Naive B cell (primary cell): ENCODE measurements at places on chromosomes 5 and 9. TPM values are rescaled to one million over a fixed set of nuclear protein-coding genes. Genes with fewer than 3 reads are reported as not detected.

The BHMT gene
- not detected for polyA plus RNA-seq

The LRRC19 gene
- 0.37 TPM for polyA plus RNA-seq

The BSPRY gene
- polyA plus RNA-seq: 0.74 TPM

The PCDHGA12 gene
- not detected for polyA plus RNA-seq

The DMGDH gene
- 2.4 TPM for polyA plus RNA-seq

- H3K36me3 ChIP-seq: no peaks in the 10 kb centered on the region
- no peak overlapping the region for H3K27ac ChIP-seq
- peak overlapping the region; percentile 70 for H3K4me3 ChIP-seq
Measured at GRCh38 chr5:927172-928015, 34.7 kb downstream of the TRIP13 start.

GRCh38 chr5:114118511-114118910 is 243.4 kb upstream of the KCNN2 start:
- no peak overlapping the region for H3K4me3 ChIP-seq
- H3K36me3 ChIP-seq: no peaks in the 10 kb centered on the region
- no peaks in the 10 kb centered on the region for H3K27me3 ChIP-seq

DNA sequence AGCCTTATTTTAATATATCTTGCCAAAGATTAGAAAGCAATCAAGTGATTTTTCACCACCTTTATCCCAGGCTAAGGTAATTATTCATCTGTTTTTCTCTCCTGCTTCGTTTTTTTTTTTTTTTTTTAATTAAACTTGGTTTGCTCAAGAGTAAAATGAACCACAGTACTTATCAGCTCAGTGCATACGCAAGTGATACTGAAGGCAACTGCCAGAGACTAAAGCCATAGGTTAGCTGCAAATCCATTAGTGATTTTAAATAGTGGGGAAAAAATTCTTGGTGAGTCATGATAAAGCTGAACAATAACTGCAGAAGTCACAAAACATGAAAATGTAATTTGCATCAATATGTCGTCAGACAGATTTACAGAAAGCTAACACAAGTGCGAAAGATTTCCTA is 829.1 kb downstream of the PTPRD start:
- H3K27ac ChIP-seq: no peak overlapping the region
- H3K4me3 ChIP-seq: no peak overlapping the region
- H3K27me3 ChIP-seq: no peaks in the 10 kb centered on the region

DNA sequence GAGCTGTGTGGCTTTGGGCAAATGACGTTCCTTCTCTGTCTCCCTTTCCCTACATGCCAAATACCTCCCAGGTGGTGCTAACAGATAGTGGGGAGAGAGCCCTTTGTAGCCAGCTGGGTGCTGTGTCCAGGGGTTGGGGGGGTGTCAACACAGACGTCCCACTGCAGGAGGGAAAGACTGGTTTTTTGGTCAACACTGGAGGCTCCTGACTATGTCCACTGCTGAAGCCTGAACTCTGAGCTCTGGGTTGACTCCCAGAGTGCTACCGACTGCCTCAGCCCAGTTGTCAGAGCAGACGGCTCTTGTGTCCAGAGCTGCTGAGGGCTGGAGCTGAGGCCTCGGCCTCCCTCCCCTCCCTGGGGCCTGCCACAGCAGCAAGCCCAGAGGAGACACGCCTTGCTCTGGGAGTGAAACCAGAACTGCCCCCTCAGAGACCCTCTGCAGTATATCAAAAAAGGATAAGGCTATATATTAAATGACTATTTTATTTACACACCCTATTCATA is 14.8 kb upstream of the SLC25A51 start:
- no peak overlapping the region for H3K4me3 ChIP-seq
- peaks cover 2% of the 10 kb centered on the region for H3K27me3 ChIP-seq
- no peak for DNase-seq
- H3K27ac ChIP-seq: no peak overlapping the region
- H3K36me3 ChIP-seq: no peaks in the 10 kb centered on the region
- H3K4me1 ChIP-seq: peaks cover 3% of the 10 kb centered on the region
